ENCODE measurements at places on chromosomes 16 and 17.
A peak's percentile ranks its signal among the peaks of the same experiment; 100 is the strongest.

DNA sequence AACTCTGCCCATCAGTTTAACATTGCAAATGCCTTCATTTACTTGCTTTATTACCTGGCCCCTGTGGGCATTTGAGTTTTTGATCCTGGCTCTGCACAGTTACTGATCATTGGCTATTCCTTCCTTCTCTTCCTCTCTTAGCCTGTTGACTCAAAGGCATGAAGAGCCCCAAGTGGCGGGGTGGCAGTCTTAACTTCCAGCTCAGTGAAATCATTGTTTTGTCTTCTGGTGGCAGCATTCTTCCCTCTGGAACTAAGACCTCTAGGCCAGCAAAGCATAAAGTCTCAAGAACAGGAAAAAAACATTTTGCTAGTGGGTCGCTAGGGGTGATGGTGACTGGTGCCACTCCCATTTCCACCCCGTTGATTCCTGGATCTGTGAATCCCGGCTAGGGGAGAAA lies 52.3 kb upstream of the MRTFB start:
- DNase-seq = no peak

GRCh38 chr17:80279895-80280294 lies 19.2 kb downstream of the RNF213 start:
- no peak for DNase-seq

GRCh38 chr16:86868786-86869185 lies 290.4 kb downstream of the FOXL1 start:
- peak; percentile 47 for DNase-seq

- peak; percentile 69 for DNase-seq
Observed at GRCh38 chr17:81966343-81967243, 5.6 kb upstream of the NOTUM start.

- DNase-seq = no peak
Observed at GRCh38 chr17:5596421-5596820, 12.1 kb upstream of the NLRP1 start.
